ENCODE measurements at places on chromosomes 4 and X.

- DNase-seq, result no peak
Measured at GRCh38 chrX:154372612-154373022, 1.8 kb downstream of the FLNA start.

GRCh38 chrX:11137543-11138139 lies 26.5 kb downstream of the HCCS start:
- DNase-seq, result peak; percentile 28

GRCh38 chrX:53262189-53262917 lies 19.0 kb downstream of the IQSEC2 start:
- no peak for DNase-seq

DNA sequence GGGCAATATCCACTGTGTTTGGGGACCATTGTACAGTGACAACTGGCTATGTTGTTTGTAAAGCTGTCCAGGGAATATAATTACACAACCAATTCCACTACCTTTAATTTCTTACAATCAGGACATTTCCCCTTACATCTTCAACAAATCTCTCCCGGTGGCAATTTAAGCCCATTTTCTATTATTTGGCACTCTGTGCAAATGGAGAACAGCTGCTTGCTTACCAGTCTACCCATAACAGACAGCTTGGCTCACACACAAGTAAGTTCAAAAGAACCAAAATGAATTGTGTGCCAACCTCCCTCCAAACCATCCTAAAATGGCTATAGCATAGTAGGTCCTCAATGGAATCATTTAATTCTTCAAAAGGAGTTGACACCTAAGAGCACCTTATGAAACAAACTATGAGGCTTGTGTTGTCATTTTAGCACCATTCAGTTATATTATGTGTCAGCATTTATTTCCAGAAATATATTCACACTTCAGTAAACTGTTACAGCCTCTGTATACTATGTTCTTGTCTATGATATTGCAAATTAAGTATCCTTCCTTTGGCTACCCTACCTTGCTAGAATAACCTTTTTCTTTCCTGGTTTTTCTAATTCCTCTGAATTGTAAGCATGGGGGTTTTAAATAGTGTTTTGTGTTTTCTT lies 18.4 kb downstream of the GABRA4 start:
- no peak for DNase-seq
